ENCODE measurements at places on chromosomes 7 and 10.
A peak's percentile ranks its signal among the peaks of the same experiment; 100 is the strongest.

DNA sequence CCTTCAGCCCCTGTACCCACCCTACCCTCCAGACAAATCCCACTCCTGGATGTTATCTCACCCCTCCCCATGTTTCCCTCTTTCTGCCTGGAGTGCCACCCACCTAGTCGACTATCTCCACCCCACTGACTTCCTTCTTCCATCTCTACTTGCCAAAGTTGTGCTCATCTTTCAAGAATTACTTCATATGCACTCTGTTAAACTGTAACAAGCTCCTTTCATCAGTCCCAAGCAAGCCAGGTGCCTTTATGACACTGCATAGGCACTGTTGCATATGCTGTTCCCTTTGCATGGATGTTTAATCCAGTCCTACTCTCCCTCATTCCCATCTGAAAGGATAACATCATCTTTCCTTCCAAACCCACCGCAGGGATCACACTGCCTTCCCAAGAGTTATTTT lies 8.9 kb upstream of the CDK1 start:
- DNase-seq: no peak

GRCh38 chr10:13404791-13405190 lies 56.7 kb upstream of the SEPHS1 start:
- no peak for DNase-seq

DNA sequence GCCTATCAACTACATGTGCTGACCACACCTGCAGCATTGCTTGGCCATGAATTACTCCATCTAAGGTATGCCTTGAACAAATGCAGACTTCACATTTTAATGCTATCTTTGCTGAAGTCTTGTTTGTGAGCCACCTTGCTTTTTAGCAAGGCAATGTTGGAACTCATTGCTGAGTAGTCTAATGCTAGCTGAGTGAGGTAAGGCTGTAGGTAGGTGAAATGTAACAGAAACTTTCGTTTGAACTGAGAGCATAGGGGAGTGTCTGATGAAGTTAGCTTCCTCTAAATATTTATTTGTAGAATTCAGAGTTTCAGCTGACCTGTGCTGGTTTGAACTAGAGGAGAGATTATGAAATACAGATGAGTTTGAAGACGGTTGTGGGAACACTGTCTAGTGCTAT lies 238.5 kb downstream of the SEMA3A start:
- DNase-seq: no peak

- no peak for DNase-seq
Measured at GRCh38 chr10:64215088-64215487, 693.9 kb downstream of the REEP3 start.

DNA sequence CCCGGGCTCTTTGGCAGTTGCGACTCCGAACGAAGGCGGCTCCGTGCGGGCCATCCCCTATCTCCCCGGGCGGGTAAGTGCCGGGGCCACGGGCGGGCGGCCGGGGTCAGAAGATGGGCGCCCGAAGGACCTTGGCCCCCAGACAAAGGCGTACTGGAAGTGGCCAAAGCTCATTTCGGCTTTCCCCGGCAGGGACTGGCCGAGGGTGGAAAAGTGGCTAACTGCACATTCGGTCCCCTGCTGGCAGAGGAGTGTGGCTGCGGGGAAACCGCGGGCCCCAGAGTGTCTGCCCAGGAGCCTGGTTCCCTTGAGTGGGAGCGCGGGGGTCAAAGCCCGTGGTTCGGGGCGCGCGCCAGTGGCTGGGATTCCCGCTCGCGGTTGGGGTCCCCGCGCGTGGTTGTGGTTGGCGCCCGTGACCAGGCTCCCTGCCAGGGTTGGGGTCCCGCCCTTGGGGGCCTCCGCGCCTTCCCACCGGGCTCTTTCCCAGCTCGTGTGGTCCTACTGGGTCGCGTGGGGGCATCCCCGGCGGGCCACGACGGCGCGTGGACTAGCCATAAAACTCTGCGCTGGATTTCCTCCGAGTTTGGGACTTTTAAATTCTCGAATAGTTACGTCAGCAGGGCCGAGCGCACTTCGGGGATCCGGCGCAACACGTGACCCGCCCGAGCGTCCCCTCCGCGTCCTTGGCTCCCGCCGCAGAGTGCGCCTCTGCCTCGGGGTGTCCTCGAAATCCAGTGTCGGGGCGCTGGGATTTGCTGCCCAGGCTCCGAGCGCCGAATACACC lies 124.4 kb downstream of the TACC2 start:
- DNase-seq: peak; percentile 83

DNA sequence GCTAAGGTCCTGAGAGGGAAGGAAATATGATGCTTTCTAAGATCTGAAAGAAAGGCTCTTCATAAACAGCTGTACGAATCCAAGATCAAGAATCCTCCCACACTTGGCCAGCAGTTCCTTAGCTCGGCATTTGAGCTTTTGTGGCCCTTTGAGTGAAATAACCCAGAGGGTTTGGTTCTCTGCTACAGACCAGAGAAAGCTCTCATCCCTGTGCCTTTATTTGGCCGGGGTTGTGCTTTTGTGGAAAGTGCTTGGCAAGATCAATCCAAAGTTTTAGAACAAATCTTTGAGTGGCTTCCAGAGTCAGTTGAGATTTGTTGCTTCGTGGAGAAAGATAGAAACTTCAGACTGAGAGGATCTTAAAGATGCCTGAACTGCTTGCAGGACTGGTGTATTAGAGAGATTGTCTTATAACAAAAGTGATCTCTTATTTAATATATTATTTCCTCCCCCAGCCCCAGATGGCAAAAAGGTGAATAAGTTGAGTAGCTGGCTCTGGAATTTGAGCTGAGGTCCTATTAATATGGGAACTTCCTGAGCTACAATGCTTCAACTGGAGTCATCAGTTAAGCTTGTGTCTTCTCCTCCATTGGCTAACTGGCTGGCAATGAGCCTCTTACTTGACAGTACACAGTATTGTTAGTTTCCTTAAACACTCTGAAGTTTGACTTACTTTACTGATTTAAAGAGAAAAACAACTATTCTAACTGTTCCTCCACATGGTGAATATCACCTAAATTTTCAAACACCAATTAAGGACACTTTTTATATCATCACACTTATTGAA lies 687.3 kb downstream of the MAGI2 start:
- DNase-seq: no peak

DNA sequence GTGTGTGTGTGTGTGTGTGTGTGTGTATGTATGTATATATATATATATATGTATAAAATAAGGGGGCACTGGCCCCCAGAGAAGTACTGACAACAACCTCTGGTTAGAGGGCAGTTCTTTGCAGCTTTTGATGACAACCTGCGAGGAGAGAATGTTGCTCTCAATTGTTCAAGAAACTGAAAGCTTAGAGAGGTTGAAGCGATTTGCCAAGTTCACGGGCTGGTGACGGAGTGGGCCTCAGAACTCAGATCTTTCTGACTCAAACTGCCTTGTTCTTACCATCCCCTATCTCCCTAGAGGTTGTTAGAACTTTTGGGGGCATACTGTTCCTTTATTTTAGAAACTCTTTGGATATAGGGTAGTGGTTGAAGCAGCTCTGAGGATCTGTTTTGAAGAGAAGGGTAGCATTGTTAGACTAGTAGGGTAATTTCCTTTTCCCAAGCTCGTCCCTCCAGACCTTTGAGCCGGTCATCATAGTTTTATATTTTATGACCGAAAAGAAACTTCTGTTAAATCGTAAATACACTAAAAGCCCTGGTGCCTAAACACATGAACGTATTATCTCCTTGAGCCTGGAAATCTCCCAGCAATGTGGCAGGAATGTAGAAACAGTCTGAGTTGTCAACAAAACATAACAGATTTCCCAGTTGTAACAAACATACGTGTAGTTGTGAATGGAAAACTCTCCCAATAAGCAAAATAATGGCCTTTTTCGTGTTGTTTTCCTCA lies 541.7 kb upstream of the GALNT17 start:
- no peak for DNase-seq

DNA sequence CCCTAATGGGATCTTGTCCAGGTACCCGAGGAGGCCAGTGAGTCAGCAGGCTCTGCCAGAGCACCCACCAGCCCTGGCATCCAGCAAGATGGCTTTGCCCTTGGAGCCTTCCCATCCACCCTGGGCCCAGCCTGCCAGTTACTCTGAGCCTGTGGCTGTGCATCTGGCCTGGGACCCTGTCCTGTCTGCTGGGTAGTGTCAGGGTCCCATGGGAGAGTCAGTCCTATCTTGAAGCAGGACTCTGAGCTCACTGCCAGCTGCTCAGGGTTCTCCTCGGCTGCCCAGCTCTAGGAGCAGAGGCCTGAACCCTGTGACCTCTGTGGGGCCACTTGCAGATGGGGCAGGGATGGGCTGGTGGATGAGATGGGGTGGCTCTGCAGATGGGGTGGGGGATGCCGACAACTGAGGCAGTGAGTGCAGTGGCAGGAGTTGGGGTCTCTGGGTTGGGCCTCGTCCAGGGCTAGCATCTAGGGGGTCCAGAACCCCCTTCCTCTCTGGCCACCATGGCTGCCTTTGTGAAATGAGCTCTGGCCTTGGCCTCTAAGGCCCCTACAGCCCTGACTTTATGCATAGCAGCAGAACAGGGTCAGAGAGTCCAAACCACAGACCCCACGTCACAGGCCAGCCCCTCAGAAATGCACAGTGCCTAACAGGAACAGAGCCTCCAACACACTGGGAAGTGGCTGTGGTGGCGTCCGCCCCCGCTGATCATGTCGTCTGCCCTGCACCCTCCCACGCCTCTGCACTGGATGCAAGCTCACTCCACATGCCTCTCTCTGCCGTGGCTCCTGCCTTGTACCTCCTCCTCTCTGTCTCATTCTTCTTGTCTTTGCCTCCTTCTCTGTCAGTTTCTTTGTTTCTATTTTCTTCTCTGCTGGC lies 88.1 kb upstream of the RET start:
- no peak for DNase-seq

DNA sequence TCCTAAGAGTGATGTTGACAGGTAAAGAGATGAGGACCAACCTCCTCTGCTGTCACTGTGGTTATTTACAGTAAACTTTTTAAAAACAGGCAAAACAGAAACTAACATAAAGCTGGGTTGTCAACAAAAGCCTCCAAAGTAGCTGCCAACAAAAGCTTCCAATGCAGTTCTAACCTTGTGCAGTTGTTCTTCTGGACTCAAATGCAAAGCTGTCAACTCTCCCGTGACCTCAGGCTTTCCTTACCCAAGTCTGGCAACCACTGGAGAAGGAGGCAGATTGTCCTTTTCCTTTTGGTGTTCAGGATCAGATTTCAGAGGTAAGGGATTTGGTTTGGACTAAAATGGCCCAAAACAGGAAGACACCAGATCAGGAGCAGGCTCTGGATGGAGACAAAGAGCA lies 63.1 kb downstream of the DLG5 start:
- DNase-seq: no peak

GRCh38 chr7:32256811-32257210 lies 186.6 kb upstream of the PDE1C start:
- DNase-seq: no peak

DNA sequence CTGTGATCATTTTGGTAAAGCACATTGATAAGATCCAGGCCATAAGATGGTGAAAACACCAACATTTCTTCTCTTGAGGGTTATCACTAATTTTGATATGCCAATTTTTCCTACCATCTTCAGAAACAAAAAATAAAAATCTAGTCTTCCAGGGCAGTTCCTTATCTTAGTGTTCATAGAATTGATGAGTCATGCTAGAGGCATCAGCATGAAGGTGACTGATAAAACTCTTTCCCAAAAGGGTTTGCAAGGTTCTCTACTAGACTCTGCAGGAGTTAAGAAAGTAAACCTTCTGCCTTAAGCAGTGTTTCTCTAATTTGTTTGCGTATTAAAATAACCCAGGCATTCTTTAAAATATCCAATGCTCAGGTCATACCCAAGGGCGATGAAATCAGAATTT lies 483.1 kb upstream of the CNTNAP2 start:
- no peak for DNase-seq

DNA sequence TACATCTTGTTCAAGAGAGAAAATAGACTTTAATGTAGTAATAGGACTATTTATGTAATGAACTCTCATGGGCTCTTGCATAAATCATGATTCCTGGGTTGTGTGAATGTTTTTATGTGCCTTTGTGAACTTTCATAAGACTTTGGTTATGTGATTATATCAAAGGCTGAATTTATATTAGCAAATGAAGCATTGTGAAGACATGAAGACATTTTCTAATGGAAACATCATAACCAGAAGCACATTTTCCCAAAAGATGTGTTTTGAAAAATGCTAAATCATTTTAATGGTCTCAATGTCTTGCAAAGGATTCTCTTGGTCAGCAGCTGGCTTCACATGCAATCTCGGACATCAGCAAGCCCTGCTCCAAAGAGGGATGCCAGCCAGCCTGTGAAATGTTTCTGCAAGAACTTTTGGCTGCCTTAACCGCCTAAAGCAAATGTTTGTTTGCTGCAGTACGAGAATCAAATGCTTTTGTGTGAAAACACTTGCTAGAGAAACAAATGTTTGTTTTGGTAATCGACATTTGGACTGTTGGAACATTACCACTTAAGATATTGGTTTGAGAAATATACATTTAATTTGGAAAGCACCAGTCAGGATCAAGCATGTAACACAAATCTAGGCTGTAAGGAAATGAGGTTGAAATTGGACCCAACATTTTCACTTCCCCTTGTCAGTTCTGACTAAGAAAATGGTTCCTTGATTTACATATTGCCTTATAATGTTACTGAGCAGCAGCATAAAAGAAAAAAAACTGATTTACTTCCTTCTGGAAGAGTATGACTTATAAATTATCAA lies 102.1 kb downstream of the RTKN2 start:
- DNase-seq: no peak

DNA sequence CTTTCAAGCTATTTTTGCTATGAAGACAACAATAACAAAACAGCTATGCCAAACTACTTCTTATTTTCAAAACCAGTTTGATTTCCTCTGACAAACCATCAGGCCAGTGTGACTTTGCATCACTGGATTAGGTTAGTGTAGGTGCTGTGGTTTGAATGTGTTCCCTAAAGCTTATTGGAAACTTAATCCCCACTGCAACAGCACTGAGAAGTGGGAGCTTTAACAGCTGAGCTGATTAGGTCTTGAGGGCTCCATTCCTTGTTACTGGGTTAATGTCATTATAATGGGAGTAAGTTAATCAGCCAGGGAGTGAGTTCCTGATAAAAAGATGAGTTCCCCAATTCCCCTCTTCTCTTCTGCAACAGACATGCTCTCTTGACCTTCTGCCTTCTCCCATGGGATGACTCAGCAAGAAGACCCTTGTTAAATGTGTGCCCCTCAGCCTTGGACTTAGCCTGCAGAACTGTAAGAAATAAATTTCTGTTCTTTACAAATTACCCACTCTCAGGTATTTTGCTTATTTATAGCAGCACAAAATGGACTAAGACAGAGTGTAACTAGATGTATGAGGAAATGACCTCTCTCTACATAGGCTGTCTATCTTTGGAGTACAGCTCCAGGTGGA lies 186.8 kb downstream of the CTTNBP2 start:
- no peak for DNase-seq

- DNase-seq: no peak
Measured at GRCh38 chr10:116660860-116661259, 40.1 kb downstream of the PNLIPRP2 start.

- DNase-seq: no peak
Measured at GRCh38 chr7:71298378-71298777, 166.4 kb downstream of the GALNT17 start.

- DNase-seq: no peak
Measured at GRCh38 chr7:4237296-4238235, 444.5 kb upstream of the FOXK1 start.

GRCh38 chr10:116752969-116753665 lies 10.8 kb upstream of the HSPA12A start:
- DNase-seq: no peak

- DNase-seq: no peak
Measured at GRCh38 chr10:131513445-131513844, 201.9 kb upstream of the TCERG1L start.

Measured in ecto neural progenitor cell (in vitro differentiated cells).